ENCODE measurements at places on chromosomes 7 and 10.

GRCh38 chr7:1230411-1231213 is 2.1 kb upstream of the UNCX start:
- peak; percentile 58 for DNase-seq

- no peak for DNase-seq
Measured at GRCh38 chr7:41579961-41580935, 122.6 kb downstream of the INHBA start.

DNA sequence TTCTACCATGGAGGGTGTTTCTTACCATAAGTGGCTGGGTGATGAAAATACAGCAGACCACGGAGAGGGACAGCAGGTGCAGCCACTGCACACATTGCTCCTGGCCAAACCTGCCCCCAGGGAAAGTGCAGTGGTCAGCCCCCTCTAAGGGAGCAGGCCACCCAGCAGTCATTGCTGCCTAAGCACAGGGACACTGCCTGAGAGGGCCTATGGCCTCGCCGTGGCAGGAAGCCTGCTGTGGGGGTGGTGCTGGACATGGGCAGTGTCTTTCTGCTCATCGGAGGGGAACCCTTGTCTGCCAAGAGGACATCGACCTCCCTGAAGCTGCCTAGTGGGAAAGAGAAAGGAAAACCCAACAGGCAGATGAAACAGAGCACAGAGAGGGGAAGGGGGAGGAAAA is 118.3 kb downstream of the PKD1L1 start:
- DNase-seq, result no peak

- DNase-seq, result peak; percentile 70
Measured at GRCh38 chr7:100693312-100694097, 545 bp downstream of the GIGYF1 start.

- DNase-seq, result no peak
Measured at GRCh38 chr10:75969031-75969430, 537.6 kb downstream of the LRMDA start.

GRCh38 chr7:23216021-23216420 is 30.6 kb upstream of the GPNMB start:
- DNase-seq, result no peak

GRCh38 chr7:155993420-155994278 is 181.4 kb upstream of the SHH start:
- no peak for DNase-seq

- DNase-seq, result peak; percentile 66
Measured at GRCh38 chr10:79409726-79410085, 35.7 kb downstream of the ZCCHC24 start.

GRCh38 chr7:159102681-159103381 is 41.8 kb downstream of the VIPR2 start:
- DNase-seq, result no peak

DNA sequence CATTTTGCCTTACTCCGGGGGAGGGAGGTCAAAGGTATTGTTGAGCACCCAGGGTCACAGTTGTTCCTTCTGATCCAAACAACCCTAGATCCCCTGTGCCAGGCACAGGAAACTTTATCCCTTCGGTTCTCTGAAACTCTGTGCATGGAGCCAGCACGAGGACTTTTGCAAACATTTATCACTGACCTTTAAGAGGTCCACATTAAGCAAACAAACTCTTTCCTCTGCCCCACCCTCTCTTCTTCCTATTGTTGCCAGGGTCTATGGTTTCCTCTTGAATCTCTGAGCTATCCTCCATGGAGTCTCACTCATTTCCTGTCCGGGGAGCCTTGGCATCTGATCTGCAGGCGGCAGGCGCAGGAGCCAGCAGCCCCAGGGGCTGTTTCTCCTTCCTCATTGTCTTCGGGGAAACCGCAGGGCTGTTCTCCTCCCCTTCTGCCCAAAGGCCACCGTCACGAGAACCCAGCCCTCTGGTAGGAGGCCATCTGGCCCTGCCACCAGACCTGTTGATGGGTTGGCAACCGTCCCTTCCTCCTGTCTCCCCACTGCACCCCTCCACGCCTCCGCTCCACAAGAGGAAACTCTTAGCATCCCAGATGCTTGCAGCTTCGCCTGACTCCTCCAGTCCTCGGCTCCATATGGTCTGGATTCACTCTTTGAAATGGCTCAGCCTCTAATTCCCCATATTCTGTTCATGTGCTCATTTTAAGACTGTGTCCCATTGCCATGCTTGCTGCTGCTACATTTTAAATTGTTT is 327.3 kb upstream of the NRP1 start:
- DNase-seq, result peak; percentile 86

DNA sequence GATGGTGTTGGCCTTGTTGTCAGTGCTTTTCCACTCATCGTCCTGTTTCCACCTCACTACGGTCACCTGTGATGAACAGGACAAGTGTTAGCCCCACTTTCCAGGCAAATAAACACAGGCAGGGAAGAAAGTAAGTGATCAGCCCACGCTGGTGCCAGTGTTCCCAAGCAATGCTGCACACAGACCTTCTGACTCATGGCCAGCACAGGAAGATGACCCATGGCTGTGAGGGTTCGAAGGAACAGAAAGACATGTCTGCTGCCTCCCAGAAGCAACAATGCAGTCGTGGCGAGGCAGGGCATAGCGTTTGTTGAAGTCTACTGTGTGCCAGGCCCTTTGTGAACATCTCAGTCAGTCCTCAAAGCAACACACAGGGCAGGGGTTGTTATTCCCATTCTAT is 35.7 kb downstream of the SLC29A3 start:
- no peak for DNase-seq

DNA sequence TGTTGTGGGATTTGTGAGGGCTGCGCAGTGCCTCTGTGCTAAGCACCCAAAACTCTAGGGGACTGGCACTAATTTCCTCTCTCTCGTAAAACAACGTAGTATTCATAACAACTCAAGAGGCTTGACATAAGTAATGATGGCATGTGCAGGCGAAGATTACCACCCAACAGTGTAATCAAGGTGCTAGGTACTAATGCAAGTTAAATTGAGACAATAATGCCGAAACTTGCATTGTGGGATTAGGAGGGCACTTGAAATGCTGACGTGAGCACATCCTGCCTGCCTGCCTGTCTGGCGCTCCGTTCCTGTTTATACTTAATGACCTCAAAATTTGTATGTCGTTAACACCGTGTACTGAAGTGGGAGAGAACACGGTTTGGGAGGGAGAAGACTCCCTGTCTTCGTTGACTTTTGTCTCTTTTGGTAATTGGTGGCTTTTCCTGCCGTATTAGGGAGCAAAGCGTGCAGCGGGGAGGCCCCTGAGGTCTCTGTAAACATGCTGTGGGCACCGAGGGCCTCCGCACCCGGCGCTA is 139.0 kb downstream of the MGMT start:
- DNase-seq, result no peak

DNA sequence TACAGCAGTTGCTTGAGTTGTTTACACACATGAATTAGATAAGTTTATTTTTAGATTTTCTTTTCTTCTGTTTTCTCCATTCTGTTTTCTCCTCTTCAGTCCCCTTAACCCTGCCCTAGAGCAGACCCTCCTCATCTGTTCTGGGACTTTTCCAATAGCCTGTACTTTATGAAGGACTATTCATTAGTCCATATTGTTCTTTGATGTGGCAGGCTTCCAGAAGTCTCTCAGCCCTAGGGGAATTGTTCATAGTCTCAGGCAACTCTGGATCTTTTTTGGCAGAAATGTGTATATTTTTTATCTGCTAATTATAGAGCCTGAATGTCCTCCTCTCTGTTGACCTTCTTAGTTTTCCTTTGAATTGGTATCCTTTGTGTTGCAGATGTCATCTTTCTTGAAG is 25.4 kb downstream of the KAT6B start:
- no peak for DNase-seq

- peak; percentile 50 for DNase-seq
Measured at GRCh38 chr10:4131407-4132215, 346.6 kb upstream of the KLF6 start.

GRCh38 chr10:90319188-90319914 is 538.5 kb downstream of the HTR7 start:
- DNase-seq, result no peak

DNA sequence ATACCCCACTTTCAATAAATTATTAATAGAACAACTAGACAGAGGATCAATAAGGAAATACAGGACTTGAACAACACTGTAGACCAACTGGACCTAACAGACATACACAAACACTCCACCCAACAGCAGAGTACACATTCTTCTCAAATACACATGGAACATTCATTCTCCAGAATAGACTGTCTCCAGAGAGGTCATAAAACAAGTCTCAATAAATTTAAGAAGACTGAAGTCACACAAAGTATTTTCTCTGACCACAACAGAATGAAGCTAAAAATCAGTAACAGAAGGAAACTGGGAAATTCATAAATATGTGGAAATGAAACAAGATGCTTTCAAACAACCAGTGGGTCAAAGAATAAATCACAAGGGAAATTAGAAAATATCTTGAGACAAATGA is 119.8 kb downstream of the SMURF1 start:
- DNase-seq, result no peak

DNA sequence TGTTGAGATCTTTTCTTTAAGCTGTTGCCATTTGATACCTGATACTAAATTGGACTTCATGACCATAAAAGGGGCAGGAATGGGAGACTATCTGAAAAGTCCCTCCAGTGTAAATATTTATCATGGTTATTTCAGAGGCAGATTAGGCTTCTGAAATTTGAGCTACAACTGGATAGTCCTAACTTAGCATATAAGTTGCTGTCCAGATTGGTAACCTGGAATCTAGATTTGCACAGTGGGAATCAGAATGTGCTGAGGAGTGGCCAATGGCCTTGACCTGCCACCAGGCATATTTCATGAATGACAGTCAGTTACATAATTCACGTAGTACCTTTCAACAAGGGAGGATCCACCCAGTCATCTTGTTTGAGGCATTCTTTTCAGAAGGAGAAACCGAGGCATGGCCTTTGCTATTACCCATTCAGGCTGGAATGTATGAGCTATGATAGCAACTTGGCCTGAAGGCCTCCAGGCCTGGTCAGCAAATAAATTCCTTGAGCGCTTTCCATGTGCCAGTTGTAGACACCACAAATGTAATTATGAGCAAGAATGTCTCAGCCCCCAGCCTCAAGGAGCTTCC is 80.0 kb downstream of the EEPD1 start:
- no peak for DNase-seq

- DNase-seq, result no peak
Measured at GRCh38 chr10:52443419-52444388, 129.6 kb downstream of the DKK1 start.

- peak; percentile 27 for DNase-seq
Measured at GRCh38 chr7:19112274-19113001, 5.0 kb downstream of the TWIST1 start.

- no peak for DNase-seq
Measured at GRCh38 chr7:132708470-132708869, 132.2 kb upstream of the PLXNA4 start.

DNA sequence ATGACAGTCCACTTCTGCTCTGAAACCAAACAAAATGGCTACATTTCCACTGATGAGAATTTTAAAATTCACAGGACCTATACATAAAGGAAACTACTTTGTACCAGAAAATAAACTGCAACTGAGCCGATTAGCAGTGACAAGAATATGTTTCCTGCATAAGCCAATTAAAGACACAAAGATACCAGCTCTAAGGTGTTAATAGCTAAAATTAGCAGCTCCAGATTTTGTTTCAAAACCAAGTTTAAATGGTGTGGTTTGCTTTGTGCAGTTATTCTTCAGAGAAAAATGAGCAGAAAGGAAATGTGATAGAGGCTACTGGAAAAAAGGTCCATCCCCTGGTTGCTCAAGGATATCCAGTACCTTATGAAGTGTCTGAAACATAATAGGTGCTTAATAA is 123.2 kb downstream of the ANK3 start:
- DNase-seq, result no peak

GRCh38 chr7:140475747-140476333 is 3.5 kb downstream of the MKRN1 start:
- peak; percentile 23 for DNase-seq

DNA sequence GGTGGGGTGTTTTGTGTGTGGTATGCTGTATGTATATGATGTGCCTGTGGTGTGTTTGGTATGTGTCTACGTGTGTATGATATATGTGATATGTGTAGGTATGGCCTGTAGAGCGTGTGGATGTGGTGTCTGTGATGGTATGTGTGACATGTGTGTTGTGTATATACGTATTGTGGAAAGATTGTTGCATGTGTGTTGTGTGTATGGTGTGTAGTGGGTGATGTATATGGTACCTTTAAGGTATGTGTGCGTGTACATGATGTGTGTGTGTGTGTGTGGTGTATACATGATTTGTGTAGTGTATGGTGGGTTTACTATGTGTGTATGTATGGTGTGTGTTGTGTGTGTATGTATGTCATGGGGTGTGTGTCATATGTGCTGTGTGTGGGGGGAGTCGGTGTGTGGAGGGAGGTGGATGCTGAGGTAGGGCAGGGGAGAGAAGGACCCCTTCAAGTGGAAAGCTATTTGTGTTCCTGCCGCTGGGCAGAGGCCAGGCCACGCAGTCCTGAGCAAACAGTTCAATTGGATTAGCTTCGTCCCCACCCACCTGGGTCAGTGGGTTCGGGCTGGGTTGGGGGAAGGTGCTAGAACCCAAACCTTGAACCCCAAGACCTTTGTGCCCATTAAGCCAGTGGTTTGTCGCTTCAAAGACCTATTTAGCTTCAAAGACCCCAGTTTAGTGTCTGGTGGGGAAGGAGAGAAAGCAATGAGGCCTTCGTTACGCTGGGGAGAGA is 1.9 kb upstream of the TRPV6 start:
- DNase-seq, result no peak

DNA sequence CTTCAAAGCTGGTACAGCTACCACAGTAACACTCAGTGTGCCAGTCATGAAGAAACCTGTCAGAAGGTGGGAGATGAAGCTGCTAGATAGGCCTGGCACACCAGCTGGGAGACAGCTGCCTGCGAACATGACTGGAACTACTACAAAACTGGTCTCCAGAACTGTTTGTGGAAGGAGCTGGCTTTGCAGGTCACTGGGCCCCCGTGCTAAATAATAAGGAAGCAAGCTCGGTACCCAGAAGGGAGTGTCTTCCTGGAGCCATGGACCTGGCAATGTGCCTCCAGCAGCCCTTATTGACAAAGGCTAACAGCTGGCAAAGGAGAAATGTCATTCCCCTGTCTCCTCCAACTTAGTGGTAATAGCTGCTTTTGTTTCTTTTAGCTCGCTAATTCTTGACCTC is 1217.6 kb upstream of the LRRN3 start:
- DNase-seq, result no peak

GRCh38 chr7:48959676-48960075 is 35.3 kb downstream of the CDC14C start:
- no peak for DNase-seq

DNA sequence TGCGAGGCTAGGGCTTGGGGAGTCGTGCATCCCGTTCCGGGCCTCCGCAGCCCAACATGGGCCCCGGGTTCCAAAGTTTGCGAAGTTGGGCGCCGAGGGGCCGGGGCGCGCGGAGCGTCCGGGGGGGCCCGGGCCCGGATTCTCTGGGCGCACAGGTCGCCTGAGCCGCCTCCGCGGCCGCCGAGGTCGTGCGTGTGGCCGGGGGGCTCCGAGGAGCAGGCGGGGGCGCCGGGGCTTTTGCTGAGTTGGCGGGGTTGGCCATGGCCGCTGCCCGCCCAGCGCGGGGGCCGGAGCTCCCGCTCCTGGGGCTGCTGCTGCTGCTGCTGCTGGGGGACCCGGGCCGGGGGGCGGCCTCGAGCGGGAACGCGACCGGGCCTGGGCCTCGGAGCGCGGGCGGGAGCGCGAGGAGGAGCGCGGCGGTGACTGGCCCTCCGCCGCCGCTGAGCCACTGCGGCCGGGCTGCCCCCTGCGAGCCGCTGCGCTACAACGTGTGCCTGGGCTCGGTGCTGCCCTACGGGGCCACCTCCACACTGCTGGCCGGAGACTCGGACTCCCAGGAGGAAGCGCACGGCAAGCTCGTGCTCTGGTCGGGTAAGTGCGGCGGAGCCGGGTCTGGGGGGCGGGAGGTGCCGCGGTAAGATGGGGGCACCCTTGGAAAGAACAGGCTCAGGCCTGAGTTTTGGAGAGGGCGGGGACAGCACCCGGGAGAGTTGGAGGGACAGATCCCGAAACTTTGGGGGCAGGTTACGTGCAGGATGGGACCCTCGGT is 643 bp downstream of the SMO start:
- peak; percentile 56 for DNase-seq

All from kidney (tissue), 22 donors.